ENCODE measurements at places on chromosomes 1 and 21.

GRCh38 chr21:41219498-41220207 lies 51.7 kb downstream of the BACE2 start:
- no peak for DNase-seq

DNA sequence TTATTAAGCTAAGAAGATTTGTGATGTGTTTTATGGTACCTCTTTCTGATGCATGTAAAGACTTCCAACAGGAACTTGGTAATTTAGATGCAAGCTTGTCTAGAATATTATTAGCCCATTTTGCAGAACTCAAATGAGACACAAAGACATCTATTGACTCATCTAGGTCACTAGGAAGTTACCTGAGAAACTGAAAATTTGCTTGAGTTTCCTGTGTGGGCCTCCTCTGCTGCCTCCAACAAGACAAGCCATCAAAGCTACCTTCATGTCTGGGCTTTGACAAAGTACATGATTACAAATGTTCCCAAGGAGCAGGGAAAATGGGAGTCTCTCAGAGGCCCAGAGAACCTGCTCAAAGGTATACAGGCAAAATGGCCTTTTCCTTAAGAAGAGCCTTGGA lies 5.6 kb downstream of the RUNX1 start:
- DNase-seq, result no peak

- no peak for DNase-seq
Observed at GRCh38 chr1:52139817-52140540, 1.9 kb upstream of the ZFYVE9 start.

DNA sequence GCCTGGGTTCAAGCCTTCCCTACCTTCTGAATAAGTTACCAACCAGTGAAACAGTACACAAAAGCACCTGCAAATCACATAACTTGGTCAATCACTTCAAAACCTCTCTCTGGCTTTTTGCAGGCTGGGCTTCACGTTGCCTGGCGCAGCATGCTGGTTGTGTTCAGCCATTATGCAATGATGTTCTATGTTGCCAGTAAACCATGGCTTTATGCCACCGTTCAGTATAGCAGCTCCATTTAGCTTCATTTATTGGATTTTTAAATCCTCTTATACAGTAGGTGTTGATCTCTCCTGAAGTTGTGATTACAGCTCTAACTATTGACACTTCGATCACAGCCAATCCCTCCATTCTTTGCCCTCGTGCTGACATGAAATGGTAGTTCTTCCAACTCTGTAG lies 233.6 kb upstream of the PTBP2 start:
- DNase-seq, result no peak

GRCh38 chr1:32447469-32448185 lies 17.2 kb upstream of the ZBTB8B start:
- DNase-seq, result no peak

GRCh38 chr21:25462517-25462971 lies 144.7 kb downstream of the MRPL39 start:
- DNase-seq, result no peak

- DNase-seq, result no peak
Observed at GRCh38 chr1:37265786-37266667, 208.4 kb upstream of the ZC3H12A start.

DNA sequence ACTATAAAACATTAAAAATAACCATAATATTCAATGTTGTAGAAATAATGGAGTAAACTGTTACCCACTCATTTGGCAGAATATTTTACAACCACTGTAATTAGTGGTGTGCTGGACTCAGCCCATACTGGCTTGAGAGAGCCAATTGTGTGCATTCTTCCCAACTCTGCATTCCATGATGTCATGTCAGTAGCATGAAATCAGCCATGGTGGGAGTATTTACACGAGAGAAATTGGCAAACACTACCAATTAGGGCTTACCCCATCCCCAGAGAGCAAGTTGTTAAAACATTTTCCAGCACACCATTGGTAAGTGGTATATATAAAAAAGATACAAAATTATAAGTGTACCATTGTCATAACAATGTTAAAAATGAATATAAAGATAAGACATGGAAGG lies 19.1 kb upstream of the QSOX1 start:
- DNase-seq, result no peak

DNA sequence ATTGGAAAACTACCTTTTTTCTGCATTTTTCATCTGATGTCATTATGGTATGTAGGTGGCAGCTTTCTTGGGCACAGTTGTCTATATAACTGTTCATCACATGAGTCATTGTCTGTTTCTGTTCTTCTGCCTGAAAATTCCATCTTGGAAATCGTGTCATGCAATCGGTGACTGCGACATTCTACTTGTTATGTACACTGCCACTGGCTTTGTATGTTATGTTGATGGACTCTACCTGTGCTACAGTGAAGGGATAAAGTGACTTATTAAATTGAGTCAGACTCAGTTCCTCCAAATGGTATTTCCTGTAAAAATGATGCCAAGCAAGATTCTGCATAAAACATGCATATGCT lies 8.6 kb downstream of the SMAP2 start:
- DNase-seq, result no peak

DNA sequence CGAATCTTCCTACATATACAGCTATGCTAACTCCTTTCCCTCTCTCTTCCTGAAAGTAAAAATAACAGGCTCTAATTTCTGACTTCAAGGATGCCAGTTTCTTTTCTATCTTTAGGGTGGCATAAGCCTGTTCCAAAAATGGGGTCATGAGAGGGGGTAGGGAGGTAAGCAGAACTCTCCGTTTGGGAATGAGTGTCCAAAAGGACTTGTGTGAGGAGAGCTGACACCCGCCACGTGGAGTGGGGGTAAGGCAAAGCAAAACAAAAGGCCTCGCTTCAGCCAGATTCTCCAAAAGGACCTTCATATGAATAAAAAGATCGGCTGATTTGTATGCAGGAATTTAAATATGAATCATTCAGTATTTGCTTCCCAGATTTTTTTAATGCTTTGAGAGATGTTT lies 28.6 kb downstream of the PLPPR4 start:
- no peak for DNase-seq

DNA sequence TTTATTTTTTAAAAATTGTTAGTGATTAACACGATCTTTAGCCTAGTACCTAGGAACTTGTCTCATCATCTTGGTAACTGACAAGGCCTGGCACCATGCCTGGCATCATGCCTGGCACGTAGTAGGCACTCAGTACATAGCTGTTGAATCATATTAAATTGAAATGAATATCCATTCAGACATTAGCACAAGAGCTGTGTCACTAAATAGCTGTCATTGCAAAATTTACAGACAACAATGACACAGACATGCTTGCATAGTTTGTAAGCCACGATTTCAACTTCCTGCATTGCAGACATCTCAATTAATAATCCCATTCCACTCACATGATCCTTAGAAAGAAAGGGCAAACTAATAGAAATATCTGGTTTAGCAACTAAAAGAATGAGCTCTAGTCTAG lies 15.4 kb upstream of the PHACTR4 start:
- DNase-seq, result no peak

DNA sequence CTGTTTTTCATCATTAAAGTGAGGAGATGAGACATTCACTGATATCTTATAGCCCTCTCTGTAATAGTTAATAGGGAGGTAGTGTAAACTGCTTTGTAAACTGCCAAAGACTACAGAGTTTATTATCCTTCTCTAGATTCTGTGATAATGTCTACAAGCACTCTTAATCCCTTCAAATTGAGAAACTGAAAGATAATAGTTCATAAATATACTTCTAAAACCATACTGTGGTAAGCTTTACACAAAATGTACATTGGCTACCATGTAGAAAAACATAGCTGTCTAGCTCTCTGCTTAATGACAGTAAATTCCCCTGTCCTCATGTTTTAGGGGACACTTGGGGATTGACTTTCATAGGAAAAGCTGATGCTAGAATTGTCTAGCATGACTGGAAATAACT lies 39.6 kb downstream of the CXADR start:
- DNase-seq, result no peak

- DNase-seq, result no peak
Observed at GRCh38 chr1:85438353-85438752, 26.6 kb downstream of the DDAH1 start.

DNA sequence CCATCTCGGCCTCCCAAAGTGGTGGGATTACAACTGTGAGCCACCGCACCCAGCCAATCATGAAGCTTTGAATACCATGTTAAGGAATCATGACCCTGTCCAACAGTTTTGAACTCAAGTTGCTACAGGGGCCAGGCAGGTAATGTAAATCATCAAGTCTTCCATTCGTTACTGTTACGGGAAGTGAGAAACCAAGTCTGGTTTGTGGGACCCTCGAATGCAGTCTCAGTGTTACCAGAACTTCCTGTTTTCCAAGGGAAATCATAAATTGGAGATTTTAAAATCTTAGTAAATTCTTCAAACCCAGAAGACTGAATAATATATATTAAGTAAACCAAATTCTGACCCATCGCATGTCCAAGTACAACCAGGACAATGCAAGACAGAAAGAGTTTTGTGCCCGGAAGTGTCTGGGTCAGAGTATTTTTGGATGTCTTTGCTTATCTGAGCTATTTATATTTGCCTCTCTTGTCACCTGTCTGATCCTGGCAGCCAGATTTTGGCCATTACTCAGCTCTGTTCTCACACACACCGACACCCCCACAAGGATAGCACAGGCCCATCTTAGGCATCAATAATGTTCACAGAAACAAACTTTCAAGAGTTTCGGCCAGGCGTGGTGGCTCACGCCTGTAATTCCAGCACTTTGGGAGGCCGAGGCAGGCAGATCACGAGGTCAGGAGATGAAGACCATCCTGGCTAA lies 8.8 kb downstream of the ATP5IF1 start:
- DNase-seq, result no peak

DNA sequence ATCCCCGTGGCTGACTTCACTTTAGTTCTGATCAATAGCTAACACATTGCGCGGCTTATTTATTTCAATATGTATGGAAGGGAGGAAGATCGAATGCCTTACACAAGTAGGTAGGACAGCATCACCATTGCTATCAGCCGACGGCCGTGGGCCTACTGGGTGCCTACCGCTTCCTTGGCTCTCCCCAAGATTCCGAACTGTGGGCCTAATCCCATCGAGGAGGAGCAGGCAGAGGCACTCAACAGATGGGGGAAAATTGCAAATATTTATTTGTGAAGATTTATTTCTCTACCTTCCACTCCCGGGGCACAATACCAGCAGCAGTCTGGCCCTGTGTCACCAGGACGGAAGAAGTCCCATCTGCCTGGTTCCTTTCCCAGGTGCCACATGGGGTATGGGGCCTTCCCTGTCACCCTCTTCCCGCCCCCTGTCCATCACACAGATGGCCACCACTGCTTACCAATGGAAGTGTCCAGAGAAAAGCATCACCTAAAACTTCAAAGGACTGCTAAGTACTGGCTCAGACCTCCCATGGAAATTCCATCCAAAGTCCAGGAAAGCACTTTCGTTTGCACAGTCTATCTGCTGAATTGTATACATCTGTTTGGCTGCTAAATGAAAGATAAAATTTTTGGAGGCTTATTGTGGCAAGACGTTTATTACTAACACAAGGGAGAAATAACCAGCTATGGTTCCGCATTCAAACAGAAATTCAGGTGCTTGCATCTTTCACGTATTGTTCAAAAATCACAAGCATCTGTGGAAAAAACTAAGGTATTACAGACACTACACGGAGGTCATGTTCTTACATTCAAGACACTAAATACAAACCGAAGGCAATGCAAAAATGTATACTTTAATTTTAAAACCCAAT lies 11.8 kb downstream of the AGT start:
- no peak for DNase-seq

GRCh38 chr1:206778031-206778430 lies 5.7 kb upstream of the IL10 start:
- DNase-seq, result no peak

DNA sequence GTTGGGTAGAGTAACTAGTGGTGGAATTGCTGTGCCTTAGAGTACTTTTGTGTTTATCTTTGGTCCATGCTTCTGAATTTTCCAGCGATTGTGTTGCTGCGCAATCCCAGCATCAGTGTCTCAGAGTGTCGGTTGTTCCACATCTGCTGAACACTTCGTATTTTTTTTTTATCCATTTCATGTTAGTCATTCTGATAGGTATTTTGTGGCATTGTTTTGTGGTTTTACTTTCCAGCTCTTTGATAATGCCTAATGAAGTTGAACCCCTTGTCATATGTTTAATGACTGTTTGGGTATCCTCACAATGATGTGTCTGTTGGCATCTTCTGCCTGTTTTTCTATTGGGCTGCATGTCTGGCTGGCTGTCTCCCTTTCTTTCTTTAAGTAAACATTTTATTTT lies 13.6 kb downstream of the TUFT1 start:
- no peak for DNase-seq

DNA sequence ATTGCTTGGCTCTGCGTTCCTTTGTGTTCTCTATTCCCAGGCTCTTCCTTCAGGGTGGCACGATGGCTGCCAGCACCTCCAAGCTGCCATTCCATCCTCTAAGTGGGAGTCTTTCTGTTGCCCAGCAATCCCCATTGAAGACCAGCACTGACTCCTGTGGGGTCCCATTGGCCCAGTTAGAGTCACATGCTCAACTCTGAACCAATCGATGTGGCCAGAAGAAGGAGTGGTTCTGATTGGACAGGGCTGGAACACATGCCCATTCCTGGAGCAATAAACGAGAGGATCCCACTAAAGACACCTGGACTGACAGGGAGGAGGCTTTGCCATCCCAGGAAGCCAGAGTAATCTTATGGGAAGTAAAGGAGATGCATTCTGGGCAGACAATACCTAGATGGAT lies 97.2 kb upstream of the IGSF21 start:
- DNase-seq, result no peak

DNA sequence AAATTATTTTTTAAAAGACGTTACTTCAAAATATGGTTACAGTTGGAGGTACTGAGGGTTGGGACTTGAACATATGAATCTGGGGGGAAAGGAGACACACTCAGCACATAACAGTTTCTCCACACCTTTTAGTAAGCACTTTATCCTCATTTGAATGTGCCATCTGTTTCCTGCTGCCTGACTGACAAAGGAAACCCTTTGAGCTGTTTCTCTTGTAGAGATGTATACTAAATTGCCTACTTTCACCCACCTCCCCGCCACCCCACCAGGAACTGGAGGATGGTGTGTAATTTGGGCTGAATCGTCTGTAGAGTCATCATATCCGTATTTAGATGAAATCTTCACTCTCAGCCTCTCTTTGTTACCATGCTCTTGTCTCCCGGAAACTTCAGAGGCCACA lies 108.1 kb downstream of the KAZN start:
- DNase-seq, result no peak

- DNase-seq, result no peak
Observed at GRCh38 chr1:41328001-41328615, 33.1 kb upstream of the FOXO6 start.

- no peak for DNase-seq
Observed at GRCh38 chr1:217407534-217408001, 223.3 kb downstream of the GPATCH2 start.

DNA sequence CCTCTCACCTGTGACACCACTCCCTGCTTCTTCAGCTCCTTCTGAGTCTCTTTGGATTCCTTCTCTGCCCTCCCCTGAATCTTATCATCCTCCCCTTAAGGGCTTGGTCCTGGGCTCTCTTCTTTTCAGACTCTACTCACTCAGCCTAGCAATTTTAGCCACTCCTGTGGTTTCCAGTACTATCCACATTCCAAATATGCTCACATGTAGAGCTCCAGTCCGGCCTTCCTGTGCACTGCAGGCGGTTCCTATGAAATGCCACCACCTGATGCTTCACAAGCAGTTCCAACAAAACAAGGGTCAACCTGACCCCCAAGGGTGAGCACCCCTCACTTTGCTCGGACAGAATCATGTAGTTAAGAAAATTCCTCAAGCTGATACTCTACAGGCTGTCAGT lies 35.9 kb downstream of the MAB21L3 start:
- no peak for DNase-seq

Data from putamen (tissue), 1 donor.